ENCODE measurements at places on chromosomes 7 and 10. TPM values are rescaled to one million over a fixed set of nuclear protein-coding genes. Genes with fewer than 3 reads are reported as not detected.
A peak's percentile ranks its signal among the peaks of the same experiment; 100 is the strongest.

DNA sequence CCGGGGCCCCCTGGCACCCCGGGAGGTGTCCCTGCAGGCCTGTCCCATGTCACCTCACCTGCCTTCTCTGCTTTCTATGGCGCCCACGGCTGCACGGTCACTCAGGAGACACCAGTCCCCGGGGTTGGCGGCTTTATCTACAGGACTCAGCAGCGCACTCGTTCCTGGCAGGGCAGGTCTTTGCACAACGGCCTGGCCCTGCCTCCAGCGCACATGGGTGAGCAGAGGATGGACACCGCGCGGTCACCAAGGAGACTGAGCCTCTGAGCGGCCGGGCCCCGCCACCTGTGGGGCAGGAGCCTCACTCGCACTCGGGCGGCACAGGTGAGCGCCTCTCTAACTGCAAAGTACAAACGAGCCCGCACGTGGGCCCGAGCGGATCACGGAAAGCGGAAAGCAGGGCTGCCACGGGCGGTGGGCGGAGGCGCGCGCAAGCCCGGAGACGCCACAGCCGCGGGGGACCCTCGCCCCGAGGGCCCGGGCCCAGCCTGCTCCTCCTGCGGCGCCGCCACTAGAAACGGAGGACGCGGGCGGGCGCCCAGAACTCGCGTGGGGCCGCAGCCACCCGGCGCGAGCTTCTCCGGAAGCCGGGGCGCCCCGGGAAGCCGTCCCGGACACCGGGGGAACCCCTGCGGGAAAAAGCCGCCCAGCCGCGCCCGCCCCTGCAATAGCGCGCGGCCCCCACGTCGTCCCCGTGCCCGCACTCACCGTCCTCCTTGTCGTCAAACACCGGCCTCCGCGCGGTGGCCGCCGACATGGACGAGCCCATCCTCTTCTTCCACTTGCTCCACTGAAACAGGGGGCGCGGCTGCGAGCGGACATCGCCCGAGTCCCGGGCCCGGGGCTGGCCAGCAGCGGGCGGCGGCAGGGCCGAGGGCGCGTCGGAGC is 642 bp downstream of the STK32C start:
- DNase-seq: peak; percentile 65

The SLC39A12 gene
- total RNA-seq: not detected

The TMEM213 gene
- total RNA-seq: not detected

- no peak for DNase-seq
These were observed 15.1 kb upstream of the VPS37D start for GRCh38 chr7:73652541-73652949.

The PRR15 gene
- total RNA-seq: 64.9 TPM

DNA sequence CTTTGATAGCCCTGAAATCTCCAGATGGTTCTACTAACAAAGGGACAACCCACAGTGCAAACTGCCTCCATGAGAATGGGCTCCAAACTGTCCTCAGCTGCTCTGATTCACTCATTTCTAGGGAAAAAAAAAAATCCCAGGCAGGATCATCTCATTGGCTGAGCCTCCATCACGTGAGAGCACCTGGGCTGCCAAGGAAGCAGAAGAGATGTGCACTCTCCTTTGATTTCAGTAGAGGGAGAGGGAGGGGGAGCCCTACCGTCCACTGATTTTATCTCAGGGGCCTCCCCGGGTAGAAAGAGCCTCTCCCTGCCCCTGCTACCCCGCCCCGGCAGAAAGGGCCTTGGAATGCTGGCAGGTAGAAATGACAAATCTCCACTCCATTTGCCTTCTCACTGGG is 725.4 kb downstream of the PHTF2 start:
- DNase-seq: no peak

Data from PC-9 (cell line).